ENCODE measurements at places on chromosomes 1 and 21. TPM values are rescaled to one million over a fixed set of nuclear protein-coding genes. Genes with fewer than 3 reads are reported as not detected.

Gene SPATA46
- not detected for total RNA-seq

Gene PTAFR
- total RNA-seq: 0.49 TPM

Gene MFSD2A
- 6.0 TPM for total RNA-seq

Gene CYP4X1
- total RNA-seq: not detected

Gene MINDY1
- total RNA-seq: 27.4 TPM

Gene LIN28A
- not detected for total RNA-seq

Gene NGF
- total RNA-seq: not detected

Gene PTPN7
- 302 TPM for total RNA-seq

Gene SPRR2E
- total RNA-seq: not detected

Gene KAZN
- total RNA-seq: 0.34 TPM

Gene AHDC1
- 37.3 TPM for total RNA-seq
